T1000 (cell line): ENCODE measurements at places on chromosomes 4 and X.

GRCh38 chr4:97585274-97585673 lies 558.0 kb downstream of the STPG2 start:
- no peak for DNase-seq

DNA sequence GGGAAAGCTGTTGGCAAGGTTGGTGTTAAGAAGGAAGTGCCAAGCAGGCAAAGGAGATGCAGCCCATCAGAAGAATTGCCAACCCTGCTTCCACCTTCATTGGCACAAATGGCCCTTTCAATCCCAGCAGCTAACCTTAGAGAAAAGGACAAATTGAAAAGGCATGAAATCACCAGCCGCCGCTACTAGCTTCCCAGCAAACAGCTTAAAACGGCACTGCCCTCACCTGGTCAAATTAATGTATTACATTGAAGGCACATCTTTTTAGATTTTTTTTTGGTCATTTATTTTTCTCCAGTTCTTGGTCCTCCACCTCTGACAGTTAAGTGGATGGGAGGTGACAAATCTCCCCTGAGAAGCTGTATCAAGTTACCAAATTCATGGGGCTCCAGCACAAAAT lies 51.0 kb upstream of the NHSL2 start:
- DNase-seq: no peak

- DNase-seq: no peak
Observed at GRCh38 chrX:33447285-33447684, 235.9 kb upstream of the DMD start.

GRCh38 chr4:30840571-30840970 lies 120.4 kb downstream of the PCDH7 start:
- DNase-seq: no peak

DNA sequence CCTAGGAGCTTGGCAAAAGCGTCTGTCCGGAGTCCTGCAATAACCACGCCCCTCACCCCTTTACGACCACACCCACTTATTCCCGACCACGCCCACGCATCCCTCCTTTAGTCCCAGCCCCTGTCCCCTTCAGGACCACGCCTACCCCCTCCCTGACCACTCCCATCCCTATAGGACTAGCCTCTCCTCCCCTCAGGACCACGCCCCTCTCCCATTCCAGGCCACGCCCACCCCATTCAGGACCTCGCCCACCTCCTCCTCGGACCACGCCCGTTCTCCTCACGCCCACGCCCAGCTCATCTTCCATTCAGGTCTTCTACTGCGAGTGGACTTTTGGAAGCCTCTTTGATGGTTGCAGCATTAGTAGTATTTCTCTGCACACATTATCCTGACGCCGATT lies 131.2 kb upstream of the STX18 start:
- no peak for DNase-seq

DNA sequence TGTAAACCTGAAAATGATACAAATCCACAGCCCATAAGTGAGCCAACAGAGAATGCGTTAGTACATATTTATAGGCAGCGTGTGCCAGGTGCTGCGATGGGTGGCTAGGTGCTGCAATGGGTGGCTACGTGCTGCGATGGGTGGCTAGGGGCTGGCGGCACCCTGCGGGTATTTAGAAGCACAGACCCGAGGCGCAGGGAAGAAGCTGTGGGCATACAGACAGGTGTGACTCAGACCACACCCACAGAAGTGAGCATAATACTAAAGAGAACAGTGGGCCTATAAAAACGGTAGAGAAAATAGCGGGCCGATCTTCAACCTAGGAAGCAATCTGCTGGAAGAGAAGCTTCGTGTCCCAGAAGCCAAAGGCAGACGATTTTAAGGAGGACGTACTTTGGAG lies 81.1 kb downstream of the FAT1 start:
- no peak for DNase-seq

GRCh38 chr4:165967486-165967885 lies 94.4 kb downstream of the TLL1 start:
- DNase-seq: no peak

DNA sequence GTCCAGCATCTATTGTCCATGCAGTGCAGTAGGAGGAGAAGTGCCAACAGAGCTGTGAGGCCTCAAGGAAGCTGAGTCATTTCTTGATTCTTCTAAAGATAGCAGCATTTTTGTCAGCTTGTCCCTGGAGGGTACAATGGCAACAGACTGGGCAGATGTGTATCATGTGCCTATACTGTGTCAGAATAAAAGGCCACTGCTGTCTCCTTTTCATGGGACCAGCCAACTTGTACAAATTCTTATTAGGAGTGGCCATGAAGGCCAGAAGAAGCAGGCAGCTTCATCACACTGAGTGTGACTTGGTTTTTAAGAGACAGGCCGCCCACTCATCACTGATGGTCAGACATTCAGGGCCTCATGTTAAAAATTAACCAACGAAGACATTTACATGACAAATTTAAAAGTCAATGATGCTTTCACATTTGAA lies 185.0 kb upstream of the FAM241A start:
- no peak for DNase-seq

DNA sequence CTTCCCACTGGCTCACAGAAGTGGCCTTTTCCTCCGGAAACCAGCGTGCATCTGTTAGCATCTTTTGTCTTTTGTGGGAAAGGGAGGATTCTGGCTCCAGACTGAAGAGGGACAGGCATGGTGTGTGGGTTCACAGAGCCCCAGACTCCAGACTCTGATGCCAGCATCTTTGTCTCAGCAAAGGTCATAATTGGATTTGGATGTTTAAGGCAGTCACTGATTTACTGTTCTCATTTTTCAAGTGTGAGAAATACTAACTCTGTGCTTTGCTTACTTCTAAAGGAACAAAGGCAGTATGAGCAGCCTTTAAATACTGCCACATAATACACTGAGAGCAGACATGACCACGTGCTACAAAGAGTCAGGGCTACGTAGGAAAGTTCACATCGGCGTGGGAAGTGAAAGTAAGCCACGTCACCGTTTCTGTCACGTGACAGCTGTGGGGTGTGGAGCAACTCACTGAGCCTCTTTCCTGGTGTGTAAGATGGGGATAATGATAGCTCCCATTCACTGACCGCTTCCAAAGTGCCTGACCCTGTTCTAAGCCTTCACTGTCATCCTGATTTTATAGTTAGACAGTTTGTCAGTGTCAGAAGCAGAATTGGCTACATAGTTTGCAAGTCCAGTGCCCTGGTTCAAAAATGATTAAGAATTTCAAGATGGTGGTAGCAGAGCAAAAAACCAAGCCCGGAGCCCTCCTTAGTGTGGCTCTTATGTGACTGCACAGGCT lies 24.8 kb upstream of the TMSB4X start:
- no peak for DNase-seq

DNA sequence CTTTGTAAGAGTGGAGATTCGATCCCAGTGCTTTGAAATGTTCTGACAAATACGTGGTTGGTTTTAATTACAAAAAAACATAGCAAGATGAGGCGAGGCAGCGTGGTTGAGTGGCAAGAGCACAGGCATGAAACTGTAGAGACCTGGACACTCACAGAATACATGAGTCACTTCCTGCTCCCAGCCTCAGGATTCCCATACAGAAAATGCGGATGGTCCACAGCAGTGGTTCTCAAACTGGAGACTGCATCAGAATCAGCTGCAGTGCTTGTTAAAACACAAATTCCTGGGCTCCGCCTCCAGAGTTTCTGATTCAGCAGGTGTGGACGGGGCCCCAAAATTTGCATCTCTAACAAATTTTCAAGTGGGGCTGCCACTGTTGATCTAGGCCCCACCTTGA lies 10.1 kb downstream of the OTOP1 start:
- DNase-seq: no peak

- DNase-seq: no peak
Observed at GRCh38 chr4:77959566-77960338, 97.1 kb downstream of the MRPL1 start.

GRCh38 chr4:128168701-128169100 lies 107.6 kb downstream of the LARP1B start:
- DNase-seq: no peak

DNA sequence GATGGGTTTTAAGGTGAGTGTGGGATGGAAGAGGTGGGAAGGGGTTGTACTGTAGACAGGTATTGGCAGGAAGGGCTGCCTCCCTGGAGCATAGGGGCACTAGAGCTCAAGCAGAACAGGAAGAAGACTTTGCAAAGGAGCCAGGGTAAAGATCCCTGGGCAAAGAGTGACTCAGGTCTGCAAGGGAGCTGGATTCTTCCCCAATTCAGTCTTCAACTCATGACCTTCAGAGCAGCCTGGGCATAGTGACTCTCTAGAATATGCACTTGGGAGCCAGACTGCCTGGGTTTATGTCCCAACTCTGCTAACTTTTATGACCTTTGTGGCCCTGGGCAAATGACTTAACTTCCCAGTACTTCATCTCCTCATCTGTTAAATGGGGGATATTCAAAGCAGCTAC lies 4.0 kb downstream of the LONRF3 start:
- DNase-seq: no peak

DNA sequence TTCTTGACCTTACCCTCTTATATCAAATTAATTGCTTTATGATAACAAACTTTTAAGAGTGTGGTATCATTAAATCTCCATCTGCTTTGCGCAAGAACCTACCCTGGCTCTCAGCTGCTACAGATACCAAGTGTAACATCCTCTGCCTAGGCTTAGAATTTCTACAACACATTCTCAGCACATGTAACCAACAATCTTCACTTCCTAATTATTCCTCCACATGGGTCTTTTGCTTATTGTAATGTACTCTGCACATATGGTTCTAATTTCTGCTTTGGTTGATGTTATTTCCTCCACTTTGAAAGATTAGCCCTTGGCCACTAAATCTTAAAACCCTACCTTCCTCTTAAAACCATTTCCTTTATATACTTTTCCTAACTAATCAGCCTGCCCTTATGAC lies 242.4 kb downstream of the ARHGAP24 start:
- no peak for DNase-seq

DNA sequence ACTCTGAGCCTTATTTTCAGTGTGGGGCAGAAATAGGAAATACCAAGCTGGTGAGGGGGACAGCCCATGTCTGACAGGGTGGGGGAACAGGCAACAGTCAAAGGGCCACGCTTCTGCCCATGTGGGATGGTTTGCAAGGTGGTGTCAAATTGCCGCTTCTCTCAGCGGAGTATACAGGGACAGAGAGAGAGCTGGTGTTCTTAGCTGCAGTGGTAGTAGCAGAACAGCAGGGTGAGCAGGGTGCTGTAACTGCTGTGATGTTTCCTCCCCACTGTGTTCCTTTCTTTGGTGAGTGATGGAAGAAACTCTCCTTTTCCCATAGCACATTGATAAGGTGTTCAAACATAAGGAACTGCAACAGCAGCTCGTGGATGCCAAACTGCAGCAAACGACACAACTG lies 37.9 kb downstream of the RBBP7 start:
- DNase-seq: no peak

DNA sequence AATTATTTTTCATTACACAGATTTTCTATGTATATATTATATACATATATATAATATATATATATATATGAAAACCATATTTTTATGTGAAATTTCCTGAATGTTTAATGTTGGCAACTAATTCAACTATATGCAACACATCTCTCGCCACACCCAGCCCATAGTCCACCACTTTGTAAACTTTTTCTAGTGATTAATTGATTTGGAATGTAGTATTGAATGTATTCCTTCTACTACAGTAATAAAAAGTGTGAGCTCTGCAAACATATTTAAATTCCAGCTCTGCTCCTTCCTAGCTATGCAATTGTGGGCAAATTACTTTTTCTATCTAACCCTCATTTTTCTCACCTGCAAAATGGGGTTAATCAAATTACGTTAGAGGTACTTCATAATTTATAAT lies 187.8 kb downstream of the TEX11 start:
- DNase-seq: no peak

DNA sequence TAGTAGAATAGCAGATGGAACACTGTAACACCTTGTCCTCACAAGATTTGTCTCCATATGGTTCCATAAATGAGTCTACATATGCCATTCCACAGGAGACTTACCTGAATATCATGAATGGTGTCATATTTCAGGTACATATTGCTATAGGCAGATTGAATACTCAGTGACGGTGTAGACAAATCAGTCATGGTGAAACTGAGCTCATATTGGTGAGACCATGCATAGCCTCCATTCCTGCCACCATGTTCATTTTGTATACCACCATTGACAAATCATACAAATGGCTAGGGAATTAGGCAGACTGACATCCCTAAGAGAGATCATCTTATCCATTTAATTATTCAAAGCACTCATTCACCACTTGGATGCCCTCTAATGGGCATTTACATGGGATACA lies 38.0 kb upstream of the SPP1 start:
- no peak for DNase-seq

DNA sequence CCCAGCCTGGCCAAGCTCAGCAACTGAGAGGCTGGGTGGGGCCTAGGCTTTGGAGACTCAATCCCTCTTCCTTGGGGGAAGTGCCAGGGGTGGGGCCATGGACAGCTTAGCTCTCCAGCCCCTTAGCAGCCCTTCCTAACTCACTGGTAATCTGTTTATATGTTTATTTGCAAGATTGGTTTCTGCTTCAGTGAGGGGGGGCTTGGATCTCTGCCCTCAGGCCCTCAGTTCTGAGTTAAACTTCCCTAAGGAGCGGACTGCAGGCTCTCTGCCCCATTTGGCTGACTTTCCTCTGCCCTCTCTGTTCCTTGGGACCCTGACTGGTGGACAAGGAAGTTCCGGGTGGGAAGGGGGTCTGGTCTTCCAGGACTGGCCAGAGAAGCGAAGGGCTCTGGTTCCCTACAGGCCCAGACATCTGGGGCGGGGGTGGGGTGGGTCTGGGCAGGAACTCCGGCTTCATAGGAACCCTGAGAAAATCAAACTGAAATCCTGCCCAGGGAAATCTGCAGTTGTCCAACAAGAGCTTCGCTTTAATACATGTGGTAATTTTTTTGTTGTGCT lies 51.4 kb downstream of the NALF2 start:
- no peak for DNase-seq

GRCh38 chr4:93825551-93826216 lies 2.9 kb upstream of the ATOH1 start:
- no peak for DNase-seq

DNA sequence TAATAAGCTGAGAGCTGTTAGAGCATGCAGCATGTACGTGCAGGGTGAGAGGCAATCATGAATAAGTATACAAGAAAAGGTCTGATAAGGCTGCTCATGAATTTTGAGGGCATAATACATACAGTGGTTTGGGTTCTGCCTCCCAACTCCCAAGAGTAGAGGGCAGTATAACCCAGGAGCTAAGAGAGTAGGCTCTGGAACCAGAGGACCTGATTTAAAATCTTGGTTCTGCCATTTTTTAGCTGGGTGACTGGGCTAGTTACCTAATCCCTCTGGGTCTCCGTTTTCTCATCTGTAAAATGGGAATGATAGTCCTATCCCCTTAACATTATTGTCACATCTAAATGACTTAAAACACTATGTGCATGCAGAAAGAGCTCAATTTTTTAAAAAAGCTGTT lies 85.3 kb downstream of the LNX1 start:
- DNase-seq: no peak

DNA sequence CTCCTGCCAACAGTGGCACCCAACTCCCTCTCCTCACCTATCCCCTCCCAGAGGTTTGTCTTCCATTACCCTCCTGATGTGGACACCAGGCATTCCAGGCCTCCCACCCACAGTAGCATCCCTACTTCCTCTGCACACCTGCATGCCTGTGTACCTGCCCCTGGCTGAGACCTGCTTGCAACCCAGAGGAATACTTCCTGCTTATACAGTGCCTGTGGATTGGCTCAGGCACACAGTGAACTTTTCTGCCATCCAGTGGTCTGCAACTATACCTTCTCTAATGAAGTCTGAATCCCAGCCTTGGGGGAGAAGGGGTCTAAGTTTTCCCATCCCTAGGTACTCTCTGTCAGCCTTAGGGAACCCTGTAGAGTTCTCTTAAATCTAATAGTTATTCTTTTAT lies 169.9 kb downstream of the IQCM start:
- DNase-seq: no peak
